ENCODE measurements at places on chromosomes 1 and 21. TPM values are rescaled to one million over a fixed set of nuclear protein-coding genes. Genes with fewer than 3 reads are reported as not detected.

Gene KCNJ9
- not detected for total RNA-seq

Gene TMEM269
- not detected for total RNA-seq

Gene GUCA2A
- not detected for total RNA-seq

Gene AGO1
- total RNA-seq, result 18.8 TPM

Gene PRKAB2
- 16.5 TPM for total RNA-seq

Gene S100A12
- not detected for total RNA-seq

Gene IL12RB2
- total RNA-seq, result not detected

Gene PPM1J
- 0.66 TPM for total RNA-seq

Gene NT5C1A
- not detected for total RNA-seq

Gene OR2L3
- total RNA-seq, result not detected

Gene BARHL2
- not detected for total RNA-seq

Gene ATG4C
- total RNA-seq, result 10.9 TPM

Gene FHAD1
- not detected for total RNA-seq

Gene CDKN2C
- 24.5 TPM for total RNA-seq

Gene RIMKLA
- total RNA-seq, result under 0.01 TPM

Gene SYDE2
- total RNA-seq, result 13.9 TPM

Gene GPR52
- total RNA-seq, result 3.1 TPM

Gene LCE1E
- total RNA-seq, result not detected

Gene BCL2L15
- total RNA-seq, result under 0.01 TPM

Gene KRTAP10-6
- total RNA-seq, result not detected

Gene MYOG
- not detected for total RNA-seq

Gene ADORA1
- total RNA-seq, result 5.0 TPM

Gene SLC9C2
- total RNA-seq, result not detected

Gene PLEKHA6
- total RNA-seq, result 0.57 TPM

Gene MAN1A2
- total RNA-seq, result 78.3 TPM

Gene PCP4
- total RNA-seq, result not detected

Gene PTPRU
- 30.9 TPM for total RNA-seq

Gene FCRL6
- total RNA-seq, result not detected

Gene MPL
- total RNA-seq, result 0.86 TPM

Gene CA6
- not detected for total RNA-seq

Gene ELAPOR1
- total RNA-seq, result 0.22 TPM

Gene TMEM59
- 345 TPM for total RNA-seq

Gene TSSK3
- total RNA-seq, result 0.57 TPM

Gene RAB42
- total RNA-seq, result 4.8 TPM

Gene LCE2A
- total RNA-seq, result not detected

Gene DMRTA2
- total RNA-seq, result 0.14 TPM

Gene ESPN
- not detected for total RNA-seq

Gene PRAMEF14
- total RNA-seq, result not detected

Gene IFI44
- 3.3 TPM for total RNA-seq

Gene TSACC
- total RNA-seq, result not detected

Gene C1orf210
- not detected for total RNA-seq

Gene LRRC71
- total RNA-seq, result 0.14 TPM

Gene SYT6
- total RNA-seq, result 0.22 TPM

Gene TMEM82
- not detected for total RNA-seq

Gene TAL1
- total RNA-seq, result under 0.01 TPM

Gene COL16A1
- total RNA-seq, result 101 TPM

Gene TEX38
- not detected for total RNA-seq

Gene TAS1R1
- under 0.01 TPM for total RNA-seq

Gene SPATA46
- not detected for total RNA-seq

Gene SPRR3
- total RNA-seq, result not detected

Gene DCST1
- total RNA-seq, result not detected

Gene LAPTM5
- not detected for total RNA-seq

Gene UTP11
- 69.9 TPM for total RNA-seq
